NCI-H446 treated with DMSO at 0.1 percent for 48 hours (cell line): ENCODE measurements at places on chromosomes 2 and 18.

DNA sequence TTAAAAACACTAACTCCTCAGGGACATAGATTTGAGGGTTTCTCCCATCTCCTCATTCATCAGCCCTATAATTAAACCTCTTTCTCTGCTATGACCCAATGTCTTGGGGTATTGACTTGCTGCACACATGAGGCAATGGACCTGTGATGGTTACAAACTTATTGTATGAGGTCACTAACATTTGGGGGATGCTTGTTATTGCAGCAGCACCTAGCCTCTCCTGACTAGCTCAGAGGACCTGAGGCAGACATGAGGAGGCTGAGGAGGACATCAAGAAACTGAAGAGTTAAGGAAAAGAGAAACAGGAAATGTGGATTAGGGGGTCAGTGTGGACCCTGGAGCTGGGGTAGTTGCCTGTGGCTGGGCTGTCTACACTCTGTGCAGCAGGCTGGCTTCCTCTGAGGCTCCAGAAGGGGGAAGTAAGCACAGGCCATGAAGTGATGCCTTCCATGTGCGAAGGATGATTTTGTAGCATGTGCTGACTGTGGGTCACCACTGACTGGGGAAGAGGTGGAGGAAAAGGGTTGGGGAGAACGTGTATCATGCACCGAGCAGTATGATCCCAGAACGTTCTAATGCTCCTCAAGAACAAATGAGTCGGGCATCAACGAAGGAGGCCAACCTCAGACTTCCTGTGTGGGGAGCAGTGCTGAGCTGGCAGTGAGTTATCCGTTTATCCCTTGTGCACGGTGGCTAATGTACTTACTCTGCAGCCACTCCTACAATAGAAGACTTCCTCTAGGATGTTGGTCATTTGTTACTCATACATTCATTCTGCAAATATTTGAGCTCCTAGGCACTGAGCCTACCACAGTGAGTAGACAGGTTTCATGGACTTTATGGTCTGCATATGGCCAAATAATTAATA, 42.1 kb upstream of the RFX8 start:
- no peak for DNase-seq

- no peak for DNase-seq
Observed at GRCh38 chr2:86368161-86368824, 30.9 kb upstream of the REEP1 start.

- no peak for DNase-seq
Observed at GRCh38 chr2:161847910-161848309, 223.7 kb downstream of the SLC4A10 start.

GRCh38 chr2:43989545-43989944, 6.2 kb downstream of the LRPPRC start:
- no peak for DNase-seq

DNA sequence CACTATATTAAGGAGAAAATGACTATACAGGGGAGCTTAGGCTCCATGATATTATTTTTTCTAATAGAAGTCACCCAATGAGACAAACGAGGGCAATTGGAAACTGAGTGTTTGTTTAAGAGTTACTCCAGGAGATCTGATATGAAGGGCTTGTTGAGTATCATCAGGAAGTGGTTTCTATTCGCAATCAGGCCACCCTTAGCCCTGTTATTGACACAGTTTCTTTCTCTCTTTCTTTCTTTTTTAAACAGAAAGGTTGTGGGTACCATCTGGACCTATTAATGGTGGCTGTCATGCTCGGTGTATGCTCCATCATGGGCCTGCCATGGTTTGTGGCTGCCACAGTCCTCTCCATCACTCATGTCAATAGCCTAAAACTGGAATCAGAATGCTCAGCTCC, 117.3 kb downstream of the DPP4 start:
- no peak for DNase-seq

- no peak for DNase-seq
Observed at GRCh38 chr2:124877141-124877577, 852.1 kb downstream of the CNTNAP5 start.

GRCh38 chr2:58195662-58196061, 45.5 kb downstream of the FANCL start:
- DNase-seq = no peak

GRCh38 chr2:175884697-175885393, 117.2 kb downstream of the LNPK start:
- DNase-seq = no peak

DNA sequence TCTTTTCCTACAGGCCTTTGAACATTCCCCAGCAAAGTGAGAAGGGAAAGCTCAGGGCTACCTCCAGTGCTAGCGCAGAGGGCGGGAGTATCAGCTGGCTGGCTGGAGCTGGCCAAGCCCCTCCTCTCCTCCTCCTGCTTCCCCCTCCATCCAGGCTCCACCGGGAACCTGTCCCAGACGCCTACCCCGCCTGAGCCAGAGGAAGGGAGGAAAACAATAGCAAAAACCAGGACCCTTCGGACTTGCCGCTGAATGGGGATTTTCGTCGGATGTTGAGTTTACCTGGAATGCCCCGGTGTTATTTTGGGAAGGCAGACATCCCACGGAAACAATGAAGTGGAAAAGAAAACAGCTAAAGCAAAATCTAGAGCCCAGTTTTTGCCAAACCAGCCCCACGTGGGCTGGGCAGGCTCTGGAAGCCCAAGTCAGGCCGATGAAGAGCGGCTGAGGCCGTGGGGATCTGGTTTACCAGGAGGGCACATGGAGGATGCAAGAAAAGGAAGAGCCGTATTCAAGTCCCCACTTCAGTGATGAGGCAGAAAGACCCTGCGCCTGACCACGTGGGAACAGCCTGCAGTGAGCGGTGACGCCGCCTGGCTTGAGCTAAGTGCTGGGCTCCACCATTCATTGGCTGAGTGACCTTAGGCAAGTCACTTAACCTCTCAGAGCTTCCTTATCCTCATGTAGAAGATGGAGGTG, 100.4 kb upstream of the LCLAT1 start:
- DNase-seq = no peak

DNA sequence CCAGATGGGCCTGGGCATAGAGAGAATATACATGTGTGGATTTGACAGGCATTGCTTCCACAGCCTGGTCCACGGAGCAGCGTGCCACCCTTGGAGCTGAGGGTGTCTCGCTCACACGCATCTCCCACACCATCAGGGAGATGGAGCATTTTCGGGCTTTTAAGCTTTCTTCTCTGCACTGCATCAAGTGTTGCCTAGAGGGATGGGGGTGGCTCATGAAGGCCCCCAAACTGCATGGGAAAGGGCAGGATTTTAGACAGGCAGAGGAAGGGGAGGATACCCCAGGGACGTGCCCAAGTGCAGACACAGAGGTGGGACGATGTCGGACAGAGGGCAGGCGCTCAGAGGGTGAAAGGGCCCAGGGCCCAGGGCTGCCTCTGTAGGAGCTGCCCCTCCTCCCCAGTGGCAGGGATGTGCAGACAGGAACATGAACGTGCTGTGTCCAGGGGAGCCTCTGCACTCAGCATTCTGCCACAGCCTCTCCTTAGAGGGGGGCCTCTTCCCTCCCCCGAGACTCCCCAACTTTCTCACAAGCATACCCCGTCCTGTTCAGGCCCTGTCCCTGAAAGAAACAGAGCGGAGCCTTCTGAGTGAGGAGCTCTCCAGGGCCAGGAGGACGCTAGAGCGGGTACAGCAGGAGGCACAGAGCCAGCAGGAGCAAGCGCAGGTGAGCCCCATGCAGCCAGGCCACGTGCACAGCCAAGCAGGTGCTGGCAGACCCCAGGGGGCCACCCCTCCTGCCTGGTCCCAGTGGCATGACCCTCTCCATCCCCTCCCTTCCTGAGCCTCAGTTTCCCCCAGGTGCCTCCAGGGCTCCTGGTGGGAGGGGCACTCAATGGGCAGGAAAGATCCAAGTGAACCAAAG, 42.9 kb upstream of the SNED1 start:
- no peak for DNase-seq

GRCh38 chr18:48975120-48975816, 24.5 kb upstream of the SMAD7 start:
- no peak for DNase-seq

DNA sequence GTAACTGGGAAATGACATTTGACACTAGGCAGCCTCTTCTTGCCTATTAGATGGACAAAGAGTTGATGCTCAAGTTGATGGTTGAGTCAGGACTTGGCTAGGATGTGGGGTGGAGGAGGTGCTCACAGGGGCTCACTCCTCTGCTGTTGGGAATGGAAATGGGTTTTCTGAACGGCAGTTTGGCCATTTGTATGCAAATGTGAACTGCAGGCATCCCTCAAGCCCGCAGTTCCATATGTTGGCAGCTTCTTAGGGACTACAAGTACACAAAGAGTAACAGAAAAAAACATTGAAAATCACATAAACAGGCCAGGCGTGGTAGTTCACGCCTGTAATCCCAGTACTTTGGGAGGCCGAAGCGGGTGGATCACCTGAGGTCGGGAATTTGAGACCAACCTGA, 80.8 kb downstream of the INPP5D start:
- DNase-seq = no peak

- no peak for DNase-seq
Observed at GRCh38 chr18:49360582-49360981, 99.9 kb downstream of the DYM start.

- DNase-seq = no peak
Observed at GRCh38 chr2:213187833-213188532, 36.6 kb upstream of the IKZF2 start.

DNA sequence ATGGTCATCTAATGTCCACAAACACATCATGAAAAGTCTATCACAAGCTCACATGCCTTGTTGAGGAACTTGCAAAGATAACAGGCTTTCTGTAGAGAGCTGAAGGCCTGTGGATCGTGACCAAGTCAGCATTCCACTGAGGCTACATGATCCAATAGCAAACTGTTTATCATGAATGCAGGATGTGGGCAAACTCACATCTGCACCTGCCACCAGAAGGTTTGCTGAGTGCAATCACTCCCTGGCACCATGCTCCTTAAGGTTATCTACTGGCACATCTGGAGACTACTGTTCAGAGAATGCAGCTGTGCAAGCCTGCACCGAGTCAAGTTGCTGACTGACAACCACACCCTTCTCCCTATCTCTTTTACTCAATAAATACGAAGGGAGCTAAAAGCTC, 67.3 kb upstream of the ACAA2 start:
- DNase-seq = no peak

- no peak for DNase-seq
Observed at GRCh38 chr18:34834897-34835296, 124.8 kb downstream of the DTNA start.

DNA sequence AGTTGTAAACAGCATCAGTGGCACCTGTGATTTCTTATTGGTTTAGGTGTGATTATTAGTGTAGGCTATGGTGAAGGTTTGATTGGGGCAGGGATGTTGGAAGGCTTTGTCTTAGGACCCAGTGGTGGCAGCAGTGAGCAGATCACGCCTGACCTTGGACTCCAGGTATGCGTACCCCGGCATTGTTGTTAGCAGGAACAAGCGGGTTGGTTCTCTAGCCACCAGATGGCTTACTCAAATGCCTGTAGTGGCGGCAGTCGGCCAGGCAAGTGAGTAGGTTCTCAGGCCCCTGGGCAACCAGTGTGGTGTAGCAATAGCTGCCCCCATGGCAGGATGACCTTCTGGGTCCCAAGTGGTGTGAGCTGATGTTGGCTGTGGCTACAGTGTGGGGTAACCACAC, 558.3 kb downstream of the KCNJ3 start:
- DNase-seq = no peak

- DNase-seq = no peak
Observed at GRCh38 chr2:197822333-197822732, 17.9 kb downstream of the PLCL1 start.

DNA sequence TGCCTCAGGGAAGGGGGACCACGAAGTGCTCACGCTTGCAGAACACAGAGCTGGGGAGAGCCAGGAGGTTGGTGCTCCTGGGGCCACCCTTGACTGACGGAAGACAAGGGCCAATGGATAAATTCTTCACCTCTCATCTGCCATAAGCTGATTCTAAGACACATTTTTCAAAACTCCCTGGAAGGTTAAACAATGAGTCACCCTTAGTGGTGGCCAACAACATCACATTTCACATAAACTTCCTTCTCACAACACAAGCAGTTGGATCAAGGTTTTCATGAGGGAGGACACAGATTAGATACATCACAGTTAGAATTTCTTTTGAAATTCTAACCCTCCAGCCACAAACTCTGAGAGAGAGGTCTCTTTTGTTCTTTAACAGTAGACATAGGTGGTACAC, 713.6 kb upstream of the POU3F3 start:
- DNase-seq = no peak

DNA sequence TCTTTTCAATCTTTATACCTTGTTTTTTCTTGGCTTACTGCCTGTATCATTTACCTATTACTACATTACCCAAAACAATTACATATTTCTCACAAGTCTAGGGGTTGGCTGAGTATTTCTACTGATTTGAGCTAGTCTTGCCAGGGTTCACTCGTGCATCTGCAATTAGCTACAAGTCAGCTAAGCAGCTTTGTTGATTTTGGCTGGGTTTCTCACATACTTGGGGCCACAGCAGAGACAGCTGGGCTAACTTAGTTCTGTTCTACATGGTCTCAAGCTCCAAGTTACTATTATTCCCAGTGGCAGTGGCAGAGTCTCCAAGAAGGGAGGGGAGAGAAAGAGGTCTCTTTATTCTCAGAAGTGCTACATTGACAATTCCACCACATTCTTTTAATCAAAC, 54.7 kb upstream of the SP5 start:
- peak; percentile 68 for DNase-seq

DNA sequence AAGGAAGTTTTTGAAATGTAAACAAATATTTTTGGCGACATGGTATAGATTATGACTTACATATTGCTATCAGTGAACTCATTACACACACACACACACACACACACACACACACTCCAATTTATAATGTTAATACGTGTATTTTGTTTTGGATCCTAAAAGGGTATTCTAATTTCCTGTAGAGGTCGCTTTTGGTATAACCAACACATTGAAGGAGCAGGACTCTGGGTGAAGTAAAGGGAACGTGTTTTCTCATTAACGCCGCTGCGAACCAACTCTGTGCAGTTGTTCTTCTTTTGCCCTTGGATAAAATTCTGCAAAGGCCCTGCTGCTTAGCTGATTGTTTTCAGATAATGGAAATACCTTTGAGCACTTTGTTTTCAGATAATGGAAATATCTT, 190.4 kb downstream of the PMAIP1 start:
- DNase-seq = no peak

DNA sequence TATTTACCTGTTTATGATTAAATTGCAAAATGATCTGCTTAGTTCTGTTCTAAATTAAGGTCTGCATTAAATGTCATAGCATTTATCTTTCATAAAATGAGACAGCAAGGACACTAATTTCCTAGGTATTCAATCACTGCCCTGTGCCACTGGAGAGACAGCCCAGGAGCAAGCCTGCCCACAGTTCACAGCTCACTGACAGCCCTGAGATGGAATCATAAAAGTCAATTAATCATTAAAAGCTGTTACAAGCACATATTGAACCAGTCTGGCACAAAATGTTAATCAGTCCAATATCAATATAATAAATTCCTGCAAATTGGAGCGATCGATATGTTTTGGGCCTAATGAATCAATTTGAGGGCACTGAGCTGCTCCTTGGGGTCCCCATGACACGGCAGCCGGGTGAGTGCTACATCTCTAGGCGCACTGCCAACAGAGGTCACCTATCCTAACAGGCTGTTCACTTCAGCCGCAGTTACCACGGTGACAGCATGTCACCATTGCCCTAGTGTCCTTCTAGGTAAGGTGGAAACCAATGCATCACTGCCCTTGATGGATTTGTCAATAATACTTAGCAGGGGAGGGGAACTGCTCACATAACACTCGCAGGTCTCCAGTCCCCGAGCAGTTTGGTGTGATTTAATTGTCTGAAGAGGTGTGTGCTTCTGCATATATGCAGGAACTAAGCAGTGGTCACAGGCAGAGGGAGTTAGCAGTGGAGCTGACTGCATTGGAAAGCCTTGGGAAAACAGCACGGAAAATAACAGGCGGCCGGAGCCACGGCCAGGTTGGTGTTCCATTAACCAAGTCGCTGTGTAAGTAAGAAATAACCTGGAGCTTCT, 47.3 kb downstream of the POU3F3 start:
- DNase-seq = no peak

GRCh38 chr2:191190435-191190834, 39.6 kb upstream of the STAT4 start:
- no peak for DNase-seq
